ENCODE measurements at places on chromosomes 2 and 18. TPM values are rescaled to one million over a fixed set of nuclear protein-coding genes. Genes with fewer than 3 reads are reported as not detected.

STK25 gene
- 199 TPM for total RNA-seq

PLEK gene
- 24.6 TPM for total RNA-seq

GALNT14 gene
- total RNA-seq = 0.38 TPM

GCG gene
- total RNA-seq = not detected

IL36G gene
- not detected for total RNA-seq

RGPD3 gene
- 0.16 TPM for total RNA-seq

MARCO gene
- not detected for total RNA-seq

TMEM37 gene
- 0.44 TPM for total RNA-seq

AKAIN1 gene
- total RNA-seq = not detected

NDUFV2 gene
- total RNA-seq = 148 TPM

STAM2 gene
- 14.4 TPM for total RNA-seq

SLC4A5 gene
- total RNA-seq = 14.2 TPM

UGT1A7 gene
- total RNA-seq = not detected

KRTCAP3 gene
- total RNA-seq = 12.3 TPM

TBR1 gene
- not detected for total RNA-seq

DUSP19 gene
- 1.3 TPM for total RNA-seq

TCF4 gene
- total RNA-seq = 5.4 TPM

GPR45 gene
- not detected for total RNA-seq

DQX1 gene
- not detected for total RNA-seq

EFHD1 gene
- total RNA-seq = 3.0 TPM

DSG1 gene
- not detected for total RNA-seq

TMEM131 gene
- 41.1 TPM for total RNA-seq

ATP6V1B1 gene
- not detected for total RNA-seq

TTN gene
- total RNA-seq = 14.3 TPM

RIT2 gene
- not detected for total RNA-seq

NAT8 gene
- total RNA-seq = not detected

ATG4B gene
- total RNA-seq = 108 TPM

SH2D6 gene
- 0.53 TPM for total RNA-seq

ADAM23 gene
- 9.3 TPM for total RNA-seq

COL4A3 gene
- total RNA-seq = 0.58 TPM

LYPD6 gene
- total RNA-seq = not detected

CAVIN2 gene
- 0.32 TPM for total RNA-seq

BCL2 gene
- total RNA-seq = 114 TPM

PAX8 gene
- 1.3 TPM for total RNA-seq

REG3A gene
- total RNA-seq = not detected

SUCLG1 gene
- total RNA-seq = 46.9 TPM

TRIB2 gene
- total RNA-seq = 111 TPM

GPR39 gene
- total RNA-seq = not detected

LYPD6B gene
- total RNA-seq = not detected

MC4R gene
- total RNA-seq = not detected

SGPP2 gene
- total RNA-seq = 2.6 TPM

CTAGE1 gene
- not detected for total RNA-seq

SLC38A11 gene
- not detected for total RNA-seq

NXPH2 gene
- not detected for total RNA-seq

IL1B gene
- total RNA-seq = not detected

RPRM gene
- total RNA-seq = not detected

NOSTRIN gene
- total RNA-seq = not detected

PSTPIP2 gene
- 11.4 TPM for total RNA-seq

SCG2 gene
- total RNA-seq = not detected

SPOPL gene
- 10.4 TPM for total RNA-seq

NEURL3 gene
- total RNA-seq = not detected

PLEKHH2 gene
- total RNA-seq = 2.2 TPM

All from T-cell (primary cell).